ENCODE measurements at places on chromosomes 1 and 21.
A peak's percentile ranks its signal among the peaks of the same experiment; 100 is the strongest.

GRCh38 chr1:46605232-46605631, 1.2 kb upstream of the MKNK1 start:
- DNase-seq = no peak

GRCh38 chr1:218347723-218348627, 2.8 kb downstream of the TGFB2 start:
- DNase-seq = no peak

GRCh38 chr21:45889256-45889655, 92.3 kb upstream of the COL6A1 start:
- no peak for DNase-seq

GRCh38 chr1:200438911-200439310, 29.1 kb upstream of the ZNF281 start:
- DNase-seq = no peak

DNA sequence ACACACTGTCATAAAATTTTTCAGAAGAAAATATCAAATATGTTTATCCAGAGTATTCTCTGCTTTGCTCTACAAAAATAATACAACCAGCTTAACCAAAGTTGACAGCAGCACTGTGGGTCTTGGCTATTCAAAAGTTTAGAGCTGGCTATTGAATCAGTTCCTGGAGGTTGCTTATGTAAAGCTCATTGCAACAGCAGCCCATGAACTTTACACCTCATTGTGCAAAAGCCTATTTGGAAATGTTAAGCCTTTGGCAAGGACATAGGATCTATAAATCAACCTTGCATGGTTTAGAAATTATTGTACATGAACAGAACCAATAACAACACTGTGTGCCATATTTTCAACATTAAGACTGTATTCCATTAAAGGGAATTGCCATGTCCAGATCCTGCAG, 714.9 kb downstream of the ADGRL2 start:
- DNase-seq = no peak

GRCh38 chr1:203638103-203638475, 11.5 kb downstream of the ATP2B4 start:
- no peak for DNase-seq

DNA sequence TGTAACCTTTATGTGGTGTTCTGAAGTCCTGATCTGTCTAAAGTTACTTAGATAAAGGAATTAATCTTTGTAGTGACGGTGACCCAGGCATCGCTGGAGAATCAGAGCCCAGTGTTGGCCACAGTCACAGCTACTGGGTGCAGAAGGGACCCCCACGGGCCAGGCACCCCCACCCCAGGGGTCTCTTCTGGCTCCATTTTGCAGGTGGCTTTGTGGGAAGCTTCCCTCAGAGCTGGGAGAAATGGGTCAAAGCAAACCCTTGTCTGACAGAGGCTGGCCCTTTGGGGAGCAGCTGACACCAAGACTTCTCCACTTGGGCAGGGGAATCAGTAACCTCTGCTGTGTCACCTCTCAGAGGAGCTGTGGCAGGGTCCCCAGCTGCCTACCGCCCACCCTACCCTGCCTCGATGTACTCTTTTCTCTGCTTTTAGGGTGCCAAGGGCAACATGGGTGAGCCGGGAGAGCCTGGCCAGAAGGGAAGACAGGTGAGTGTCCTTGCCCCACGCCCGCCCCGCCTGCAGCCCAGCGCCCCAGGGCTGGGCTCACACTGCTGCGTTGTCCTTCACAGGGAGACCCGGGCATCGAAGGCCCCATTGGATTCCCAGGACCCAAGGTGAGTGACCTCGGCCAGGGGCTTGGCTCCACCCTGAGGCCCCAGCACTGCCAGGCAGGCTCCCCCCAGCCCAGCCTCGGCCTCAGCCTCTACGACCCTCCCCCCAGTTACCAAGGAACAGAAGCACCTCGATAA, 17.7 kb downstream of the COL6A2 start:
- DNase-seq = no peak

DNA sequence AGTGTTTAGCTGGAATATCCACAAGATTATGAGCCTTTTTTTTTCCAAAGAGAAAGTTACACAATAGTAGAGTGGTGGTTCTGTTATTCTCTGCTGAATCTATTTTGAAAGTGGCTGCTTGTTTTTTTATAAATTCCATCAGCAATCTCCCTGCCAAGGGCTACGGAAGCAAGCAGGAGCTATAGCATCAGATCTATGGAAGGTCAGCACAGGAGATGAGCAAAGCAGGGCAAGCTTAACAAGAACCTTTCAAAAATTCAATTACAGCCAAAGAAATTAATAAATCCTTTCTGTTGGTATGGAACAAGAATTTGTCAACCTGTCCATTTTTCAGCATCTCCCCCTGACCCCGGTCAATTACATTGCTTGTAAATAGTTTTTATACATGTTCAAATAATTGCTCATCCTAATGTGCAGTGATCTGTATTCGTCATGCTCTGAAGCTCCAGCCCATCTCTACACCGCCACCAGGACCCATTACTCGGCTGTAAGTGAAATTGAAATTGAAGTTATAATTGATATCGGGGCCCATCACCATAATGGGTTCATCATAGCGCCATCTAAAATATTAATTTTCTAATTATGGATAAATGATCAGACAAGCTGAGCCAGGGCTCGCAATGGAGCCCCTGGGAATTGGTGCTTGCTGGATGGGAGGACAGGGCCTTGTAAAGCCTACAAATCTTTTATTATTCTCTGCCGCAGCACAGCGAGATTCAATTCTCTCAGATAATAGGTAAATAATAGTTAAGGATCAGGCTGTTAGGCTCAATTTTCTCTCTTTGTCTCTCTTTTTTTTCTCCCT, 215.1 kb downstream of the ATG4C start:
- no peak for DNase-seq

DNA sequence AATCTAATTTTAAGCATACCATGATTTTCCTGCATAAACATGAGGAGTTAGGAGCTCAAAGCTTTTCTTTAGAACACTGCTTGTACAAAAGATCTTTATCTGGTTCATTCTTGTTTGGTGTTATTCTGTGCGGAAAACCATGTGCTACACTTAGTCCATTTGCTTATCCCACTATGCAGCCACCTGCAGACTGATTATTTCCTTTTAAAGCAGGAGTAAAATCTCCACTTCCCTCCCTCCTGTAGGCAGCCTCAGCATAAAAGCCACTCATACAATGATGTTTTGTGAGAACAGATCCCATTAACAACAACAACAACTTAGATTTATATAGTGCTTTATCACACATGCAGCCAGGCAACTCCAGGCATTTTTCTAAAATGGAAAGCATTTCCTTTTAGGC, 355.3 kb upstream of the NEGR1 start:
- no peak for DNase-seq

DNA sequence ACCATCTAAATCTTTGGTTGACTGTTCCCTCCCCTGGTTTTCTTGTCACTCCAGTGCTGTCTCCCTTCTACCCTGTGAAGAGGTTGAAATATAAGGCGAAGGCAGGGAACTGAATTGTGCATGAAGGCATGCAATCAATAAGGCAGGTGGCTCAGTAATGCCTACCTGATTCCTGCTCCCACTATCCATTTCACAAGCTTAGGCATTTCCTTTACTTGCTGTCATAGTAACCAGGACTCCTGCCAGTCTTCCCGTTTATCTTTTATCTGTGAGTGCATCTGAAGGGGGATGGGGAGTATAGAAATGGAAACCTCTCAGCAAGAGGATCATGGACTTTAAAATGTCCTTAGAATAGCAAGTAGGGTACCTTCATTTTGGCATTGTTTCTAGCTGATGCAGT, 40.5 kb downstream of the MRPS6 start:
- no peak for DNase-seq

- no peak for DNase-seq
Observed at GRCh38 chr1:98793136-98793535, 131.6 kb downstream of the SNX7 start.

DNA sequence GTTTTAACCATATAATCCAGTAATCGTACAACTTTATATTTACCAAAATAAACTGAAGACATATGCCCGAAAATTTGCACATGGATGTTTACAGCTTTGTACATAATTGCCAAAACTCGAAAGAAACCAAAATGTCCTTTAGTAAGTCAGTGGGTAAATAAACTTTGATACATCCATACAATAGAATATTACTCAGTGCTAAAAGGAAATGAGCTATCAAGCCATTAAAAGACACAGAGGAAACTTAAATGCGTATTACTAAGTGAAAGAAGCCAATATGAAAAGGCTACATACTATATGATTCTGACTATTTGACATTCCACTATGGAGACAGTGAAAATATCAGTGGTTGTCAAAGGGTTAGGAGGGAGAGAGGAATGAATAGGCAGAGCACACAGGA, 23.4 kb downstream of the GNG12 start:
- no peak for DNase-seq

DNA sequence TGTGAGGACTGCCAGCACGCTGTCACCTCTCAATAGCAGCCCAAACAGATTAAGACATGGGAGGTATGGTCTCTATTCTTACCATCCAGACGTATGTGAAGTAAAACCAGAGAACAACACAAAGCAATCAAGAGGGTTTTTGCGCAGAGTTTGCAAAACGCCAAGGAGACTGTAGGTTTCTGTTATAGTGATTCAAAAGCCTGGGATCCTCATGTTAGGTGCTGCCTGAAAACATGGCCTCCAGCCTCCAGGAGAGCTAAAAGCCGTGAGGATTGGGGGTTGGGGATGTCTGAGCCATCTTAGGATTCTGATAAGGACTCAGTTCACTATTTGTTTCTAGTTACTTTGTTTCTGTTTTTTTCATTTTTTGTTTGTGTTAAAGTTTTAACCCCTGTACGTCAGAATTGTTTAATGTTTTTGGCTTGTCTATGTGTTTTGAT, 4.2 kb upstream of the CCT8 start:
- DNase-seq = peak; percentile 26

GRCh38 chr1:43206600-43207228, 34.6 kb downstream of the CFAP57 start:
- DNase-seq = no peak

GRCh38 chr1:61782771-61783170, 40.5 kb downstream of the PATJ start:
- no peak for DNase-seq

GRCh38 chr1:206535853-206536188, 28.5 kb downstream of the RASSF5 start:
- peak; percentile 59 for DNase-seq

DNA sequence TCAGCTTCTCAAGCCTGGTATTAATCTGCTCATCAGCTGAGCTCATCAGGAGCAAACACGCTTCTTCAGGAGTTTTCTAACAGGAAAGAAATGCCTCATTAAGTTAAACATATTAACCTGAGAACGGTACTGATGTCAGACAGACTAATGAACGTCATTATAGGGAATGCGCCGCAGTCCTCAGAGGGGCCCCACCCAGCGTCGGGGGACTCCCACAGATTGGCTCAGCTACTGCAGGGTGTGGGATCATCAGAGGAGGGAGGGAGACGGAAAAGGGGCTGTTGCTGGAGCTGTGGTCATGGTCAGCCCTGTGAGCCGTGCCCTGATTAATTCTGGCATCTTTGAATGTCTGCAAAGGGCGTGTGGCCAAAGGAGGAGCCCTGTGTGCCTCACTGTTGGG, 348.5 kb downstream of the PTPRU start:
- no peak for DNase-seq

- DNase-seq = no peak
Observed at GRCh38 chr1:76925825-76926224, 58.5 kb downstream of the ST6GALNAC5 start.

- no peak for DNase-seq
Observed at GRCh38 chr1:91053630-91054029, 31.8 kb upstream of the ZNF644 start.

GRCh38 chr1:24362396-24362795, 43.2 kb downstream of the GRHL3 start:
- no peak for DNase-seq

GRCh38 chr21:44294391-44295162, 5.3 kb upstream of the PFKL start:
- no peak for DNase-seq

DNA sequence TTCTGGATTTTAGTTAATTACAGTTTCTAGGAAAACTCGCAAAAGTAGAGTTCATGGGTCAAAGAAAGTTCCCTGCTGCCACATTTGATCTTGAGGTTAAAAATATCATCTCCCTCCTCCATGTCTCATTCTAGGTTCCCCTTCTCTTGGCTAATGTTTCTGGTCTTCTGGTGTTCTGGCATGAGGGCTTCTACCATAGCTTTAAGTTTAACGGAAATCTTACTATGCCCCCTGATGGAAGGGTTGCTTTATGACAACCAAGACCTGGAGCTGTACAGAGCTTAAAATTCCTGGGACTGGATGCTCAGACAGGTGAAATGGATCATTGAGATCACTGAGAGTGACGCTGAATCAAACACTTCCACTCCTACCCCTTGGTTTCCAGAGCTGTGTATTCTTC, 1881.7 kb downstream of the MRPL39 start:
- DNase-seq = no peak

GRCh38 chr1:211478801-211479578, 13.0 kb downstream of the RD3 start:
- DNase-seq = no peak

- no peak for DNase-seq
Observed at GRCh38 chr1:99681583-99681982, 35.7 kb downstream of the PALMD start.

- no peak for DNase-seq
Observed at GRCh38 chr1:85376356-85376755, 88.6 kb downstream of the DDAH1 start.

DNA sequence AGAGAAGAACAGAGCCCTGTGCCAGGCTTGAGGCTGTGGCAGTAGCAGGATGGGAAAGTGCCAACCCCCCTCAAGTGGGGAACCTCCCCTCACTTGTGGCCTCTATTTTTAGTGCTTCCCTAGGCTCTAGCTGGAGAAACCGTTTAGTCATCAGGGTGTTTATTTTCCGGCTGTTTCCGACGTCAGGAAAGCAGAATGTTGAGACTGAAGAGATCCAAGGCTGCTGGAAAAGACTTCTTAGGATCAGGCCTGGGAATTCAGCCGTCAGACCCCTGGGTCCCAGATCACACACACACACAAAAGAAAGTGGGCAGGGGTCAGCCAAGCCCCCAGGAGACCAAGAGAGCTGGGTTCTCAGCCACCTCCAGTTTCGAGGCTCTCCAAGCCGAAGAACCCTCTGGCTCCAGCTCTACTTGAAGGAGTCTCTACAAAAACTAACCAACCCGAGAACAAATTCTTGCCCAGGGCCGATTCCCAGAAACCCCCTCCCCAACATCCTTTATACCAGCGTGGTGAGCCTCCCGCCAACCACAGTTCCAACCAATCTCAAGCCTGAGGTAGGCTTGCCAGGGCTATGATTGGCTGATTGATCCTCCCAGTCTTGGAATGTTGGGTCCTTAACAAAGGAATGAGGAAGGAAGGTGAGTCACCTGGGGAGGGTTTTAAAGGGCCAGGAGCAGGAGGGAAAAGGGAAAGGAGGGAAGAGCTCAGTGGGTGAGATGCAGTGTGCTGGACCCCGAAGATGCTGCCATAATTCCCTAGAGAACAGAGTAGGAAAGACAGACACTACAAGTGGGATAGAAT, 2.5 kb upstream of the MEF2D start:
- peak; percentile 66 for DNase-seq

GRCh38 chr1:29356663-29357062, 120.3 kb downstream of the PTPRU start:
- no peak for DNase-seq

- no peak for DNase-seq
Observed at GRCh38 chr1:185666582-185666981, 67.6 kb upstream of the HMCN1 start.

Data from prostate gland (tissue), 2 donors.